ENCODE measurements at places on chromosomes 1 and 21. TPM values are rescaled to one million over a fixed set of nuclear protein-coding genes. Genes with fewer than 3 reads are reported as not detected.

SLC1A7 gene
- total RNA-seq = not detected

GPR61 gene
- not detected for total RNA-seq

CFHR5 gene
- not detected for total RNA-seq

BATF3 gene
- total RNA-seq = 22.7 TPM

FOXD2 gene
- total RNA-seq = 0.66 TPM

NPR1 gene
- 1.9 TPM for total RNA-seq

All from A549 treated with Hydrocortisone at 1 μM for 4 hours (cell line).